ENCODE measurements at places on chromosomes 2 and 18. TPM values are rescaled to one million over a fixed set of nuclear protein-coding genes. Genes with fewer than 3 reads are reported as not detected.

DNA sequence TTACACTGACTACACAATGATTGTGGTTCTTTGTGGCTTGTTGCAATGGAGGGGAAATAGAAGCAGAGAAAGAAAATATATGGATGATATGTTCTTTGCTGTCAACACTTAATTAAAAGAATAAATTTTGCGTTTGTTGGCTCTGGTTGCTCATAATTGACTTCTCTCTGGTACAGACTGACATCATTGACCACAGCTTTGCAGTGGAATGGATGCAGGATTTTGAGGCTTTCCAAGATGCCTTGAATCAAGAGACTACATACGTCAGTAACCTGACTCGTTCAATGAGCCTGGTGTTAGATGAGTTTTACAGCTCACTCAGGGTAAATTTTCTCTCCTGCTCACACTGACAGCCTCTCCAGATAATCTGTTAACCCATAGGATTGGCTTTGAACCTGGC, 9.9 kb downstream of the GPN1 start:
- DNase-seq: no peak

DNA sequence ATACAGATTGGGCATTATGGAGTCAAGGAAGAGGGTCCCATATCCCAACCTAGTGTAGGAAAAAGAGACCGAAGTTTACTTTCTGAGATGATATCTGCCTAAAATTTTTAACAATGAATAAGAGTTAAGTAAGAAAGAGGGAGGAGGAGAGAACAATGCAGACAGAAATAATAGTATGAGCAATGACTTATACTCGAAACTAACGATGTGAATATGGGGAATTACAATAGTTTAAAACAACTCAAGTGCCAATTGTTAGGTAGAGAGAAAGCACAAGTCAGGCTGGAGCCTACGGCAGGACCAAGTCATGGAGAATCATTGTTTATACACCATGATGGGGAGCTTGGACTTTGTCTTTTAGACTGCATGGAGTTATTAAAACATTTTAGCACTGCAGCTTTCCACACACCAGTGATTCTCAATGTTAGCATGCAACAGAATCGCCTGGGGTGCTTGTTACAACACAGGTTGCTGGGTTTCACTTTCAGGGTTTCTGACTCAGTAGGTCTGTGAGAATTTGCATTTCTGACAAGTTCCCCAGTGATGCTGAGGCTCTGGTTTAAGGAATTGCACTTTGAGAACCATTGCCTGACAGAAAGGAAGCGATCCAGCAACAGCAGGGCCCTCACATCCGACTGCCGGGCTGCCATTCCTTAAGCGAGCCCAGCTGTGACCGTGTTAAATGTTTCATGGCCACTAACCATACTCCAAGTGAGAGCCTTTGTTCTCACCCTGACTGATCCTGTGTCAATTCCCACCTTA, 511.2 kb downstream of the DCDC2C start:
- no peak for DNase-seq

DNA sequence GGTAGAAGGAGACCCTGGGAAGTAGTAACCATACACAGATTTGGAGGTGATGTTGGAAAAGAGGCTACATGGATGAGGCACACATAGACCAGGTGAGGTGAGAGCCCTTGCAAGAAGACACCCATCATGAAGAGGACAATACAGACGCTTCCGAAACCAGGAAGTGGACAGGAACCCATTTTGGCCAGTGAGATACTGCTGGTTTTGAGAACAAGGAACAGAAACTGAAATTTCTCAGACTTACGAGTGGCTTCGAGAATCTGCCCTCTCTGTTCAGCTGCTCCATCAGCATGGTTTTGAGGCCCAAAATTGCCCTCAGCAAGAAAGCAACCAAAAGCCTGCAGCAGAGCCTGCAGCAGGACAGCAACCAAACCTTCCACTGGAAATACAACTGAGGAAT, 479.1 kb upstream of the NRXN1 start:
- DNase-seq: peak; percentile 48

DNA sequence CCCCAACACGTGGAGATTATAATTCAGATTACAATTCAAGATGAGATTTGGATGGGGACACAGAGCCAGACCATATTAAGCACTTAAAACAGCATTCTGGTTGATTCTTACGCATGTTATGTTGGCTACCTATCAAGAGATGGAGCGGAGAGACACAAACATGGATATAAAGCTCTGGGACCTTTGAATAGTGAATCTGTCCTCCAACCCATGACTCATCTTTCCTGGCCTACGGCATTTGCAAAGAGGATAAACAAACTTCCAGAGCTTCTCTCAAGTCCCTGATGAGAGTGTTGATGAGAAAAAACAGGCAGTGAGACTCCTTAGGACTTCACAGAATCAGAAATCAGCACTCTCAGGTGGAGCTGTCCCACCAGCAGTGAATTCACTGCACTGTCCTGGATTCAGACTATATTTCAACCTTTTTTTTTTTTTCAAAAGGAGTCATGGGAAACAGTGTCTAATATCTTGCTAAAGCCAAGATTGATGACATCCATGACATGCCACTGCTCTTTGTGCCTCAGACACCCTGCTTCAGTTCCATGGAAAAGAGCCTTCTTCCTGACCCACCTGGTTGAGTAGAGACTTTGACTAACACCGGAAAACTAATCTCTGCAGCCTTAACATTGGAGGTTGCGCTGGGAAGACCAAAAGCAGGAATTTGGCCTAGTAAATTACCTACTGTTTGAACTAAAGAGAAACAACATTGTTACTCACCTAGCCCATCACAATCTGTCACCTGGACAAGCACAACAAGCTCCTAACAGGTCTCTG, 62.1 kb upstream of the NPAS2 start:
- no peak for DNase-seq

GRCh38 chr18:30280186-30280585, 762.4 kb downstream of the DSC3 start:
- DNase-seq: no peak

DNA sequence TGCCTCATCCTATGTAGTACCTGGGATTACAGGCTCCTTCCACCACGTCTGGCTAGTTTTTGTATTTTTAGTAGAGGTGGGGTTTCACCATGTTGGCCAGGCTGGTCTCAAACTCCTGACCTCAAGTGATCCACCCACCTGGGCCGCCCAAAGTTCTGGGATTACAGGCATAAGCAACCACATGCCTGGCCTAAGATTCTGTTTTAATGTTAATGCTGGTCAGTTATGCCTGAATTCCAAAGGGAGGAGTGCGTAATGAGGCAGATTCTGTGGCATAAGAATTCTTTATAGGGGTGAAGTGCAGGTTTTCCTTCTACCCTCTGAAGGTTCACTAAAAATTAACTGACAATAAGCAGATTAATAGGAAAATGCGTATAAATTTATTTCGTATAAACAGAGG, 1343.8 kb upstream of the LRRTM1 start:
- DNase-seq: no peak

GRCh38 chr2:204104811-204105210, 168.2 kb downstream of the ICOS start:
- DNase-seq: no peak

- DNase-seq: no peak
These were observed 368.2 kb downstream of the CDH2 start for GRCh38 chr18:27808683-27809082.

Gene LOXHD1
- not detected for total RNA-seq

Gene NCOA1
- total RNA-seq: 4.1 TPM

Gene ZNF519
- 29.0 TPM for total RNA-seq

Gene SF3B6
- 285 TPM for total RNA-seq

Measured in Karpas-422 (cell line).